Fibroblast of villous mesenchyme (primary cell): ENCODE measurements at places on chromosomes 3 and 15.

DNA sequence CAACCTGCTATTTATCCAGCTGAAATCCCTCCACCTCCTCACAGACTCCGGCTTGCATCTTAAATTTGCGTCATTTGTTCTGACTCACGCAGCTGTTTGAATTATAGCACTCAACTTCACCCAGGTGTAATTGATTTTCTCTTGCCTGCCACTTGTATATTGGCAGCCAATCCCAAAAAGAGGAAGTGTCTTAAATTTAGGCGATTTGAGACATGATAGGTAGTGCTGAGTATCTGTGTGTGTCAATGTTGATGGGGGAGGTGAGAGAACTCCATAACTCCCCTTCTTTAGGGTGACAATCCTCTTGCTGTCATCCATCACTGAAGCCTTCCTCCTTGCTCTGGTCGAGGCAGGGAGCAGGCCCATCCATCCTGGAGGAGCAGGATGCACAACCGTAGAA is 77.2 kb upstream of the TPRG1 start:
- no peak for DNase-seq

DNA sequence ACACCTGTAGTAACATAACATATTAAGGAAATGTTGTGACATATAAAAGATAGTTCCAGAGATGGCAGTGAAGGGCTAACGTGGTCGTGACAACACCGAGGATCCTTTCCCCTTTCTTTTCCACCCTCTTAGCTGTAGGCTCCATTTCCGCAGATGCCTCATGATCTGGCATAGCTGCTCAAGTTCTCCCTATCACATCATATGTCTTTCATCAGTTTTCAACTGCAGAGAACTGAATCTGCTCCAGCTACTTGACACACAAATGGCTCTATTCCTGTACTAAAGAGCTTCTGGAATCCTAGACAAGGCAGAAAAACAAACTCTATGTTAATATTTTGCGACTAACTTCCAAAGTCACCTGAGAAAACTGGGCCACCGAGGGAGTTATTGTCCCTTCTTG is 275.0 kb upstream of the SLCO3A1 start:
- DNase-seq = no peak

DNA sequence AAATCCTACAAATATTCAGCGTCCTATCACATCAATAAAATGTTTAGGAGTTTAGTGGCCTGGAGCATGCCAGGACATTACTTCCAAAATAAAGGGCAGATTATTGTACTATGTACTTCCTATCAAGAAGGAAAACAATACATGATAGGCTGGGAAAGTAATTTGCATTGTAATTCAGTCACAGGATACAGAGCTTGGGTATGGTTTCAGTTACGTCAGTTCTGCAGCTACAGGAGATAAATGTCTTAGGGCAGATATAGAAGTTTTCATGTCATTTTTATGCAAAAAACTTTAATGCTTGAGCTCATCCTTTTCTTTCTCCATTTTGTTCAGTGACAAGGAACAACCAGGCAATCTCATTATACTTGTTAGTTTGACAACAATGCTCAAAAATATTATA is 155.2 kb downstream of the NFKBIZ start:
- DNase-seq = no peak

- DNase-seq = peak; percentile 38
These were observed 1.4 kb downstream of the PEAK1 start for GRCh38 chr15:77418391-77418965.

DNA sequence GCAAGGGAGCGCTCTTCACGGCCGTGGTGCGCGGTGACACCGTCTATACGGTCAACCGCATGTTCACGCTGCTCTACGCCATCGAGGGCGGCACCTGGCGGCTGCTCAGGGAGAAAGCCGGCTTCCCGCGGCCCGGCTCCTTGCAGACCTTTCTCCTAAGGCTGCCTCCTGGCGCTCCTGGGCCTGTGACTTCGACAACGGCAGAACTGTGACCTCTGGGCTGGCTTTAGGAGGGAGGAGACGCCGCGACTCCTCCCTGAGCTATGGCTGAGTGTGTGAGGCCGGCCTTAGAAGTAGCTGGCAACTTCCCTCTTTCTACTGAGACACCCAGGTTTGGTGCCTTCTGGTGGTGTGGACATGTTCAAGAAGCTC is 1.4 kb downstream of the KBTBD13 start:
- peak; percentile 72 for DNase-seq

GRCh38 chr15:79602731-79603130 is 170.6 kb downstream of the MINAR1 start:
- no peak for DNase-seq

DNA sequence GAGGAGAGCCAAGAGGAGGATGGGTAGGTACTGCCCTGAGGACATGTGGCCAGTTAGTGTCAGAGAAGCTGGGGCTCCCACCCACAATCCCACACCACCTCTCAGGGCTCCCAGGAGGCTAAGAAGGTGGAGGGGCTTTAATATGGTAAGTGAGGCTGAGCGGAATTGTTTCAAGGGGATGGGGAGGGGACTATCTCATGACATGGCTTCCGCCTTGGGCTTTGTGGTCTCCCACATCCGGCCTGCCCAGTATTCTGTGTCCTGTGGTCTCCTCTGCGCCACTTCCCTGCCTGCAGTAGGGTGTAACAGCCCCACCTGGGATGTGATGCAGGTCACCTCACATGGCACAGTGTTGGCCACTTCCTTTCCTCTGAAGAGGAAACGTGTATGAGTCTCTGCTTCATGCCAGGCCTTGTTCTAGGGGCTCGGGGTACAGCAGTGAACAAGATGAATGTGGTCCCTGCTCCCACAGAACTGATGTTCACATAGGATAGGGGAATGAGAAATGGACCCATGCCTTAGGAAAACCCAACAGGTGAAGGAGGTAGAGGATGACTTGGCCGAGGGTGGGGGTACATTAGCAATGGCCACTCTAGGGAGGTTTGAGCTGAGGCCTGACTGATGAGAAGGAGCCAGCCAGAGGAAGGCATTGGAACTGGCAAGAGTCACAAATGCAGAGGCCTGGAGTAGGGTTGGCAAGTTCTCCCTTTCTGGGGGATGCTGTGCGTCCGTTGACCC is 3.2 kb downstream of the NEIL1 start:
- DNase-seq = no peak
